ENCODE measurements at places on chromosomes 12 and 14.

GRCh38 chr12:113958108-113958507 lies 8.0 kb downstream of the RBM19 start:
- DNase-seq, result no peak

- no peak for DNase-seq
Observed at GRCh38 chr14:56322531-56322930, 204.3 kb downstream of the PELI2 start.

DNA sequence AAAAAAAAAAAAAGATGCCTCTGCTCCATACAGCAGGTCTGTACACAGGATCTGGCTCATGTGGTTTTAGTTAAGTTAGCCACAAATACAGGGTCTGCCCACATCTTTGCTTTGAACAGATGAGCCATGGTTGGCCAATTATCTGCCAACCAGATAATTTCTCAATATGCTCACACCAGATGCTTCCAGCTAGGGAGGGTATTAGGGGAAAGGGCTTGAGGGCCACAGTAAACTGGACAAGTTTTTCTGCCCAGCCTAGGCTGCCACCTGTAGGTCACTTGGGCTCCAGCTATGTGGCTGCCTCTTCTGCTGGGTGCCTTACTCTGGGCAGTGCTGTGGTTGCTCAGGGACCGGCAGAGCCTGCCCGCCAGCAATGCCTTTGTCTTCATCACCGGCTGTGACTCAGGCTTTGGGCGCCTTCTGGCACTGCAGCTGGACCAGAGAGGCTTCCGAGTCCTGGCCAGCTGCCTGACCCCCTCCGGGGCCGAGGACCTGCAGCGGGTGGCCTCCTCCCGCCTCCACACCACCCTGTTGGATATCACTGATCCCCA lies 776 bp downstream of the RDH5 start:
- DNase-seq, result no peak

DNA sequence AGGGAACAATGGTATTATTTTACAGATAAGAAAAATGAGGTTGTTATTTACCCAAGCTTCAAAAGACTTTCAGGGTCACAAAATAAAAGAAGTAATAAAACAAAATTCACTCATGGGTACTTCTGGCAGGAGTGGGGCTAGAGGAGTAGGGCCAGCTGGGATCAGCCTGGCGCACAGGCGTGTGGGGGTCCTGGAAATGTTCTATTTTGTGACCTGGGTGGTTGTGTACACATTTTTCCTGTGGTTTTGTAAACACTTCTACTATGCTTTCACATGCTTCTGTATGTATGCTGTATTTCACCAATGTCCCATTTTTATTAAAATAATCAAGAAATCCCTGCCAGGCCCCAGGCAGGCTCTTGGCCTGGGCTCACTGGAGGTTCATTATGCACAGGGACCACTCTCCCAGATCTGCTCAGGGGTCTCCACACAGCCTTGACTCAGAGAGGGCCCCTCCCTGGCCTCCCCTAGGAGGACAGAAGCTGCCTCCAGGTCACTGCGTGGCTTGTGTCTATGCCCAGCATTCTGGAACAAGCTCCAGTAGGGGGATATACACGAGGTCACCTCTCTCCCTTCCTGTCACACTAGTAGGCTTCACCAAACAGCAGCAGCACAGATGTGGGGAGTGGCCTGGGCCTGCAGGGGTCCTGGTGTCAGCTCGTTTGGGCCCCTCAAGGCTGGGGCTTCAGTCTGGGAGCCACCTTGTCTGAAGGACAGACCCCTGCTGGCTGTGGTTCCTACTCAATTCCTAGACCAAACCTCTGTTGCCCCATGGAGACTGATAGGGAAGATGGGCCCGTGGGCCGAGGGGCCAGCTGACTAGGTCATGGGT lies 37.8 kb downstream of the ANAPC7 start:
- DNase-seq, result no peak

- DNase-seq, result no peak
Observed at GRCh38 chr12:69783365-69783764, 41.7 kb upstream of the MYRFL start.

GRCh38 chr12:52687497-52688385 lies 7.5 kb upstream of the KRT1 start:
- no peak for DNase-seq

Measured in effector CD4-positive, alpha-beta T cell (primary cell).